Activated T-helper 1 cell treated with anti-CD3 and anti-CD28 coated beads, Interleukin-2, amount 50 U/mL, for 16 hours (primary cell): ENCODE measurements at places on chromosomes 13 and 19.

- no peak for DNase-seq
Measured at GRCh38 chr13:76687467-76687866, 198.7 kb downstream of the KCTD12 start.

DNA sequence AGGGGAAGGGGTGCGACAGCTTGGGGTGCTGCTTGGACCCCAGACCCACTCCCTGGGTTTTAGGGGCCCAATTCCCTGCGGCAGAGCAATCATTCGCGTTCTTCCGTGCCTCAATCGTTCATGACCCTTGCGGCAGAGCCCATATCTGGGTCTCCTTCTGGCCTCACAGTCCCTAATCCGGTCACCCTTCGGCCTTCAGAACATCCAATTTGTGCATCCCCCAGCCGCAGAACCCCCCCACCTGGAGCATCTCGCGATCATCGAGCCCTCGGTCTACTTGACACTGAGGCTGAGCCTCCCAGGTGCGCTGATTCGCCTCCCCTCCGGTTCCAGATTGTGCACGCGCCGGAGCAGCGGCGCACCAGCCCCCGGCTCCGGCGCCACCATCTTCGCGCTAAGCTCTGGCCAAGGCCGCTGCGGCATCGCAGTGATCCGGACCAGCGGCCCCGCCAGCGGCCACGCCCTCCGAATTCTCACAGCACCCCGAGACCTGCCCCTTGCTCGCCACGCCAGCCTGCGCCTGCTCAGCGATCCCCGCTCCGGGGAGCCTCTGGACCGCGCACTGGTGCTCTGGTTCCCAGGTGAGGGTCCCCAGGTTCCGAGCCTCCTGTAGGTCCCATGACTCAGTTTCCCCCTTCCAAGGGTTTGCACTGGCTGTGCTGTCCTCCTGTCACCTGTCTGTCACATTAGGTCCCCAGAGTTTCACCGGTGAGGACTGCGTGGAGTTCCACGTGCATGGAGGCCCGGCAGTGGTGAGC lies 501 bp downstream of the GTPBP3 start:
- DNase-seq, result no peak

GRCh38 chr13:85461621-85462020 lies 337.6 kb downstream of the SLITRK6 start:
- DNase-seq, result no peak

GRCh38 chr19:7888145-7888825 lies at the start of gene LRRC8E:
Gene LRRC8E, plus strand, starts transcription at chr19:7888510. Its CDS starts 7,094 bp downstream, at chr19:7895604.
- DNase-seq, result no peak

DNA sequence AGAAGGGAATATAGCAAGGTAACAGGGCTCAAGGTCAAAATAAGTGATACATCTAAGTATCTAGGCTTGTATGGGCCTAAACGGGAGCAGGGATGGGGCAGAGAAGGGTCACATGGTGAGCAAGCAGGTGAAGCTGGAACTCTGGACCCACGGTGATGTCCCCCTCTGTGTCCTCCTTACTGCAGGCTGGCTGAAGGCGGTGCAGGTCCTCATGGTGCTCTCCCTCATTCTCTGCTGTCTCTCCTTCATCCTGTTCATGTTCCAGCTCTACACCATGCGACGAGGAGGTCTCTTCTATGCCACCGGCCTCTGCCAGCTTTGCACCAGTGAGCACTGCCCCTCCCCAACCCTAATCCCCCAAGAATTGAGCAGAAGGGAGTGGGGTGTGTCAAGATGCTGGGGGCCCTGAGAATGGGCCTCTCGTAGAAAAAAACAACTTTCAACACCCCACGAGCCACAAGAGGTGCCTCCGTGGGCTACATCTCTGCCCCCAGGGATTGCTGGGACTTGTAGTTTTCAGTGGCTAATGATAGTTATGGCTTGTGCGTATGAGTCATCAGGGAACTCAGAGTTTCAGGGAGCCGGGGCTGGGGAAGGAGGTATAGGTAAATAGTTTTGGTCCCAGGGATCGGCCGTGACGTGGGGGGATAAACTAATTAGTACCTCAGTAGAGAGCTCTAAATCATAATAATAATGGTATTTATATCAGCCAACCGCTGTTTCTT lies 4.0 kb downstream of the EMP3 start:
- DNase-seq, result no peak

DNA sequence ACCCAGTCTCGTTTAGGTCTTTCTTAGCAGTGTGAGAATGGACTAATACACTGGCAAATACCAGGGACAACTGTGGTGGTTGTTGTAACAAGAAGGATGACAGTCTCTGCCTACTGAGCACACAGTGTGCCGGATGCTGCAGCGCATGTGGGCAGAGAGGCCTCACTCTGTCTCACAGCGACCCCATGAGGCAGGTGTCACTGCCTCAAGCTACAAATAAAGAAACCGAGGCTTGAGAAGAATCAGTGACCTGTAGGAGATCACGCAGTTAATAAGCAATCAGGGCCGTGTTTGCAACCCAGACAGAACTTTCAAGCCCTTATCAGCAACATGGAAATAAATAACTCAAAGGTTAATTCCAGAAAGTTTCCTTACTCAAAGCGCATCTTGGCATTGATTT lies 40.5 kb upstream of the GAS6 start:
- no peak for DNase-seq

DNA sequence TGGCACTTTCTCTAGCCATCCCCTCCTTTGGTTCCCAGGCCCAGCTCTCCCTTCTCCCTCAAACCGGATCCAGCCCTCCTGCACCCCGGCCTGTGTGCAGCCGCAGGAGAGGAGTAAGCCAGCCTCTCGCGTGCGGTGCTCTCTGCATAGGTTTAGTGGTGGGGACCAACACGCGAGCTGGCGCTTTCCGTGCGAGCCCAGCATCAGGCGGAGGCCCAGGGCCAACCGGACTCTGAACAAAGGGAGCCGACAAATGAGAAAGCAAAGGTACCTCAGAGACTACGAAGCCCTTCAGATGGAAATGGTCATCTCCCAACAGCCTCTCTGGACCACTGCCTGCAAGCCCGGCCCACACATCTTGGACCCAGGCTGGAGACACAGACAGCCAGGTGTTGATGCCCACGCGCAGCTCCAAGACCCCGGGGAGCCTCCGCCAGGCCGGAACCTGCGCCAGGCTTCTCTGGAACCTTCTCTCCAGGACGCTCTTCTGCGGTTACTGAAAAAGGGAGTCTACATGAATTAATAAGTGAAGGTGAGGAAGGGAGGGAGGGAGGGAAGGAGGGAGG lies 16.5 kb upstream of the LATS2 start:
- DNase-seq, result no peak

DNA sequence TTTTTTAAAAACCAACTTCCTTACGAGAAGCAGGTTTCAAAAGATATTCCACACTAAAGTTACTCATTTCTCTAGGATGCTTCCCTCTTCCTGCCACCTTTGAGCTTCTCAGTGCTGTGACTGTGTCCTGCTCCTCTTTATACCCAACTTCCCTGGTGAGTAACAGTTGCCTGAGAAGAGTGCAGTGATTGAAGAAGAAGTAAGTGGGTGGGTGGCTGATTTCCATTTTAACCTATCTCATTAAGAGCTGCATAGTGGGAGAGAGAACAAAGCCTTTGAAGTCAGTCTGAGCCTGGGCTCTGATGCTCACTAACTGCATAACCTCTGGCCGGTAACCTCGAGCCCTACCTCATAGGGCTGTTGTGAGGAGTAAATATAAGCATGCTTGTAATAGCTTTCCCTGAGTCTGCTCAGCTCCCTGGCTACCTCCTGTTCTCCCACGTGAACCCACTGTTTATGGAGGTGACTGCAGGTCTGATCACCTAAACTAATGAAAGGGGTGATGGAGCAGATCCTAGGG lies 977.3 kb downstream of the UQCRFS1 start:
- no peak for DNase-seq

- DNase-seq, result no peak
Measured at GRCh38 chr13:79663435-79663834, 182.5 kb downstream of the NDFIP2 start.
